ENCODE measurements at places on chromosomes 7 and 10.

DNA sequence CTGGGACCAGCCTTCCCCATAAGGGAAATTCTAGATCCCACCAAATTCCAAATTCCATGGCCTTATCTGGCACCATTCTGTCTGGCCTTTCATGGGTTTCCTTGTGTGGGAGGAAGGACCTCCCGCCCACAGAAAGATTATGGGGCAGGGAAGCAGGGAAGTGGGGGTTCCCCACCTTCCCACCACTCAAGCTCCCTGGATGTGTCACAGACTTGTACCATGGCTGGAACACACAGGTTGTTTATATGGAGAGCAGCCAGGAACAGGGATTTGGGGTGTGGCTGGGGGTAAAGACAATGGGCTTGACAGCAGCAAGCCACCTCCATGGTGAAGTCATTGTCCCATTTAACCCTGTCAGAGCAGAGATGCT lies 18.3 kb downstream of the UNC5B start:
- DNase-seq, result no peak

- DNase-seq, result no peak
Measured at GRCh38 chr7:153091477-153091876, 331.9 kb downstream of the ACTR3B start.

DNA sequence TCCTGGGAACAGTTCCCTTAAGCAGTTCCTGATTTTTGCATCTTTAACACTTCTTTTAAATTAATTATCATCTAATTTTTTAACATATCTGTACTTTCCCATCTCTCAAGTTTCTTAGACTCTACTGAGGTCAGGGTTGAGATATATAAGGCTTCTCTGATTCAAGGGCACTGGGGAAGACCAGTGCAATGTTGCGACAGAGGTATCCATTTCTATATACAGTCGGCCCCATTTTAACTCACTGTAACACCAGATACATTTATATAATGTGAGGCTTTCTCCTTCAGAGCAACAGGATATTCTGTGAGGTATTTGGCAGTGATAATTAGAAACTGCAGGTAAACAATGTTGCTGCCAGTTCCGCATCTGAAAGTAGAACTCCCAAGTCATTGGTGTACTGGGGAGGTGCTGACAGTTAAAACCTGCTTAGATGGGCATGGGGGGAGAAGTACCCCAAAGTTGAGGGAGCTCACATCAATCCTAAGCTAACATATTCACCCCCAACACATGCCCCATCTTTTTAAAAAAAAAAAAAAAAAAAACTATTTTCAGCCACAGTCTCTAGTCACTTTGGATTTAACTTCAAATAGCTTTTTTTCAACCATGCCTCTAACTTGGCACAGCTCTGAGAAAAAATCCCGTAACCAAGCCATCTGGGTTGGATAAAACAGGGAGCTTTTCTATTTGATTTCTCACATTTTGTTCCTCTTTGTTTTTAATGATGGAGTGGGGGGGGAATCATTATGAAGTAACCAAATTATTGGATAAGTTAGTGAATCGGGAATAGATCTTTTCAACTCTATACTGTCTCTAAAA lies 62.9 kb downstream of the REEP3 start:
- DNase-seq, result no peak

DNA sequence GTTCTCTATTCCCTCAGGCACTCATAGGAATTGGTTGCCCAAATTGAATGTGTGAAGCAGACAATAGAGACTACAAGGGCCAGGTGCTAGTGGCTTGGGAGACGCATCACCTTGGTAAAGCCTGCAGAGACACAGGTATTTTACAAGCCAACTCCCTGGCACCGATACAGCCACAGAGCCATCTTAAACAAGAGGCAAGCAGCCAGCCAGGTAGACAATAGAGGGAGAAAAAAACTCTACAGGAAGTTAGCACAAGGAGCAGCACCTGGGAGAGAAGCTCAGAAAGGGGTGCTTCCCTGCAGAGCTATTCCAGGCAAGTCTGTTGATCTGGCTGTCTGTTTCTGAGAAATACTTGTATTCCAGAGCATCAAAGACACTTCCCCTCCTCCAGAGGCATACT lies 43.0 kb upstream of the CDK1 start:
- no peak for DNase-seq

GRCh38 chr10:70328967-70329366 lies 45.2 kb upstream of the NPFFR1 start:
- DNase-seq, result no peak

DNA sequence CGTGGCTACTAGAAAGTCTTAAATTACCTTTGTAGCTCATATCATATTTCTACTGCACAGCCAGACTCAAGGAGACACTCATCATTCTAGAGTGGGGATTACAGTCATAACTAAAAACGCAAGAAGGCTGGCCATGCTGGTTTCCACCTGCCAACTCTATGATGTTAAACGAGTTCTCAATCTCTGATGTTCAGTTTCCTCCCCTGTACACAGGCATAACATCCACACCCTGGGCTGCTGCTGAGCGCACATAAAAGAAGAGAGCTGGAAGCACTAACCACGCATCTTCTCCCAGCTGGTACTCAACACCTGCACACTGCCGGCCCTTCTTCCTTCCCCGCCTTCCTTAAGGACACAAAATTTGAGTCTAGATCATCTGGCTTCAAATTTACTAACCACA lies 60.5 kb downstream of the SORBS1 start:
- DNase-seq, result no peak

DNA sequence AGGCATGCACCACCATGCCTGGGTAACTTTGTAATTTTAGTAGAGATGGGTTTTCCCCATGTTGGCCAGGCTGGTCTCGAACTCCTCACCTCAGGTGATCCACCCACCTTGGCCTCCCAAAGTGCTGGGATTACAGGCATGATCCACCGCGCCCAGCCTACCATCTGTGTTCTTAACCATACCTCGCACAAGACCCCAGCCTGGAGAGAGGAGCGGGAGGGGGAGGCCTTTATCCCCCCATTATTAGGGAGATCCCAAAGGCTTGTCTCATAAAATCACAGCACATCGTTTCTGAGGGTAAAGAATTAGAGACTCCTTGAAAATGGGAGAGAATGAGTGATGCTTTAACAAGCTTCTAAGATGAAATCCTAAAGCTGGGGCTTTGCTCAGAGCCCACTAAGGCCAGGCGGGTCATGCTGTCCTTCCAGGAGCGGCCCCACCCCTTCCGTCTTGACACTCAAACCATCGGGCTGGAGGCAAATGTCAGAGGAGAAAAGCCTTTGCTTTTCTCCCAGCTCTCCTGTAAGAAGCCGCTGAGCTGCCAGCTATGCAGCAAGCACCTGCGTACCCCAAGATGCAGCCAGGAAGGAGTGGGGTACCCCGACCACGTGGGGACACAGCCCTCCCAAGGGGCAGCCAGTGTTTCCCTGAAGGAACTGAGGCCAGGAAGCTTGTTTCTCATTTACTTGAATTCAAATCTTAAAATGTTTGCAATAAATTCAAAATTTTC lies 339.7 kb downstream of the PTPRN2 start:
- no peak for DNase-seq

DNA sequence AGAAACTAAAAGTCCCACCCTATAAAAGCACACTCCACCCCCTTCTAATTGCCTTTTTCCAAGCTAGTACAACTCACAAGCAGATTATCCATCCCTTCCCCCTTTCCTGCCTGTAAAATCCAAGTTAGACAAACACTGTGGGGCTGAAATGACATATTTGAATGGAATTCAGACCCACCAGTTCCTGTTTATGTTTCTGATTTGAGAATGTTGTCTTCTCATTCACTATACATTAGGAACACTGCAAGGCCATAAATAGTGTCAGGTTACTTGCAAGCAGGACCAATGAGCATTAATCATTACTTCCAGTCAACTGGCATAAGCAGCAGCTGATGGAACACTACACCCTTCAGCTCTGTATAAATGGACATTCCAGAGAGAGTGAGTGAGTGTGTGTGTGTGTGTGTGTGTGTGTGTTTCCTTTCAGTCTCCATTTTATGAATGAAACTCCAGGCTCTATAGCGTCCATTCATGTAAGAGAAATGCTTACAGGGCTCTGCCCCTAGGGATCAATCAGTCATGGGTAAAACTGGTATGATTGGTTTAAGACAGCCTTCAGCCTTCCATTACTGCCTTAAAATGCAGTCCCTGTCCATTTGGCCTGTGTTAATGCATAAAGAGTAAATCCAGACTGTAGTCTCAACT lies 69.3 kb downstream of the ETV1 start:
- DNase-seq, result no peak

GRCh38 chr10:34933676-34934075 lies 118.6 kb upstream of the PARD3 start:
- no peak for DNase-seq

- DNase-seq, result no peak
Measured at GRCh38 chr7:35839860-35840854, 39.3 kb downstream of the SEPTIN7 start.

GRCh38 chr7:101200504-101200861 lies 353 bp downstream of the MOGAT3 start:
- DNase-seq, result no peak

GRCh38 chr10:34280599-34281374 lies 534.3 kb downstream of the PARD3 start:
- DNase-seq, result no peak

DNA sequence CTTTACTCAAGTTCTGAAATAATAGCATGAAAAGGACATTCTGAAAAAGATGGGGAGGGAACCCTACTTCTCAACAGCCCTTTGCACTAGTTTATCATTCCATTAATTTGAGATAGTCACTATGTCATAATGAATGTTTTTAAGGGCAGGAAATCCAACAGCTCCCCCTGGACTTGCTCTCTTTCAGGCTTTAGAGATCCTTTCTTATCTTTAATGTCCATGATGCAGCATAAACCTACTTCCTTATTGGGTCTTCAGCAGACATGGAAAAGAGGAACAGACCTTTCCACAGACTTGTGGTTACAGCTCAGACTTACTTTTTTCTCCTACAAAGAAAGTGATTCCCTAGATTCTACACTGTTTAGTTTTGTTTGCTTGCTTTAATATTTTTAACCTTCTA lies 87.3 kb downstream of the IDE start:
- no peak for DNase-seq

DNA sequence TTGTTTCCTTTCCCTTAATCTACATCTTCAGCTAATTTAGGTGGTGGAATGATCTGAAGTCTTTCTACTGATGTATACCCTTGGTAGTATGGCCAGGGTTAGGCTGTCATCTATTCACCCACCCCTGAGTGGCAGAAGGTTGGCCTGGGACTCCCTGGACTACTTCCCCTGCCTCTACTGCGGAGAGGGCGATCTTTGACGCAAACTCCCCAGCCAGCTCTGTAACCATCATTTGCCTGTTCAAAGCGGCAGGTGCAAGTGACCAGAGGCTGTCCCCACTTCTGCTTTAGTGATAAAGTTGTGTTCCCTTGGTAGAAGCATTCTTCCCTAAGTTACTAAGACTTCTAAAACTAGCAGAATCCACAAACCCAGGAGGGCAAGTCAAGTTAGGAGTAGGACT lies 70.8 kb upstream of the UNC5B start:
- no peak for DNase-seq

GRCh38 chr7:133674079-133674763 lies 421.3 kb downstream of the EXOC4 start:
- DNase-seq, result no peak

DNA sequence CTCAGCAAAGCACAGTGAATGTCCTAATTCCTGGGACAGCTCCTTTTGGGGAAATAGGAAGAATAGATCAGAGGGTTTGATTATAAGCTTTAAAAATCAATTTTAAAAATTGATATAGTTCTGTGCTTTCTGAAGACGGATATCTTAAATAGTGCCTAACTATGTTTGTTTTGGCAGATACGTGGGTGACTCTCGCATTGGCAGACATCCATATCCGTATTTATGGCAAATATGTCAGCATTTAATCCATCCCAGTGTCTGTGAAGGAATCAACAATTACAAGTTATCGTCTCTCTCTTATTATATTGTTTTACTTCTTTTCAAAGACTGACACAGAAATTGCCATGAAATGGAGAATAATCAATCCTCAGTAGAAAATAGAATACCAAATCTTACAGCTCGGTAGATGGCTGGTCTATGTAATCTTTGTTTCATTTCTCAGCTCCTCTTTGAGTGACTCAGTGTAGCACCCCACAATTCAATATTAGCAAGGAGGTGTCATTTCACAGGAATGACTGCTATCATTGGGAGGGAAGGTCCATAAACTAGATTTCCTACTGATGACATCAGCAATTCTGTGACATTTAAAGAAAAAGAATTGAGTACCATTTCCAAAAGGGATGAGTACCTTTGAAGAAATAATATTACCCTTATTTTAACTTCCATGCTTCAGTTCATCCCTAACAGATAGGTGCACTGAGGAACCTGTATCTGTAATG lies 186.4 kb upstream of the NFE2L3 start:
- DNase-seq, result no peak

GRCh38 chr10:317271-317769 lies 182.1 kb downstream of the ZMYND11 start:
- DNase-seq, result peak; percentile 31

GRCh38 chr10:44071479-44071878 lies 313.4 kb downstream of the CXCL12 start:
- DNase-seq, result no peak

DNA sequence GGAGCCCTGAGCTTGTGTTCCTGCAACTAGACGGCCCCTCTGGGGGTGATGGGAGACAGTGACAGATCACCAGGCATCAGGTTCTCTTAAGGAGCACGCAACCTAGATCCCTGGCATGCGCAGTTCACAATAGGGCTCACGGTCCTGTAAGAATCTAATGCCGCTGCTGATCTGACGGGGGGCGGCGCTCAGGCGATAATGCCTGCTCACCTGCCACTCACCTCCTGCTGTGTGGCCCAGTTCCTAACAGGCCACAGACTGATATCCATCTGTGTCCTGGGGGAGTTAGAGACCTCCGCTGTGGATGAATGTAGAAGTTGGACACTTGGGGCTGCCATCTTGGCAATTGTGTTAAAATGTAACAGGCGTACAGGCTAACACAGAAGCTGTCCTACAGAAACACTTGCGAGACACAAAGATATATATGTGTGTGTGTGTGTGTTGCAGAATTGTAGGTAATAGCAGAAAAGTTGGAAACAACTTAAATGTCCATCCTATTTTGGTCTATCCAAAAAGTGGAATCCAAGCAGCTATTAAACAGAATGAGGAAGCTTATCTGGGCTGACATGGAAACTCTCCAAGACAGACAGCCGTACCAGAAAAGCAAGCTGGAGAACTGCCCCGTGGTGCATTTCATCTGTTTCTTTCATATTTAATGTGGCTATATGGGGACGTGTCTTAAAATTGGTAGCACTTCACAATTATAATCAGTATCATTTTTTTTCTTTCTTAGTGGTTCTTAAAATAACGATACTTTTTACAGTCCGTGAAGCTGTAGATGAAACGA lies 82.8 kb downstream of the MKI67 start:
- DNase-seq, result no peak

- DNase-seq, result no peak
Measured at GRCh38 chr10:125149680-125150047, 10.7 kb downstream of the CTBP2 start.

- DNase-seq, result no peak
Measured at GRCh38 chr10:24465891-24466818, 257.2 kb downstream of the KIAA1217 start.

- DNase-seq, result no peak
Measured at GRCh38 chr7:151137791-151138152, 29.7 kb downstream of the GBX1 start.
